ENCODE measurements at places on chromosomes 5 and 9. TPM values are rescaled to one million over a fixed set of nuclear protein-coding genes. Genes with fewer than 3 reads are reported as not detected.

GDA gene
- not detected for total RNA-seq

GPR150 gene
- total RNA-seq = 0.11 TPM

GRCh38 chr9:126348911-126349550 lies 22.4 kb downstream of the MVB12B start:
- no peak for DNase-seq

GRCh38 chr9:31146485-31147166 lies 1237.8 kb upstream of the ACO1 start:
- DNase-seq = no peak

- no peak for DNase-seq
These were observed 335.3 kb downstream of the KDM4C start for GRCh38 chr9:7093040-7093439.

All from activated T-helper 2 cell treated with anti-CD3 and anti-CD28 coated beads, Interferon-gamma antibody, Interleukin-2, Interleukin-4, amounts not matched to agents 10 μg/mL and 5 μg/mL and 100 μg/mL, durations not matched to agents 14 hours and 24 hours and 36 hours (primary cell).